AG04450 (cell line): ENCODE measurements at places on chromosomes 11 and 22.
A peak's percentile ranks its signal among the peaks of the same experiment; 100 is the strongest.

GRCh38 chr11:120554766-120555432, 43.4 kb downstream of the GRIK4 start:
- DNase-seq = peak; percentile 26

DNA sequence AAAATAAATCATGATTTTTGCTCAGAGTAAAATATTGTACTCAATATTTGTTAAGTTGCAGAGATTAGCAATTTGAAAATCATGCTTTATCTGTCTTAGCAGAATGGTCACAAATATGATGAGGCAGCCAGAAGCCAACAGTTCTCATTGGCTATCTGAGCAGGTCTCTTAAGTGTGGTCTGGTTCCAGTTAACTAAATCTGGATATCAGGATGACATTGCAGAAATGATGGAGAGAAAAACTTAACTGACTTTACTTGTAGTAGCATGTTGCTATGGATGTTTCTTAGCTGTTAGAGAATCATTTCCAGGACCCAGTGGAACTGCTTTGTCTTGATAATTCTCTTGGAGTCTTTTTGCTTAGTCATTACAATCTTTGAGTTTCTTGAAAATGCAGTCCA, 1070.3 kb downstream of the JRKL start:
- DNase-seq = no peak

DNA sequence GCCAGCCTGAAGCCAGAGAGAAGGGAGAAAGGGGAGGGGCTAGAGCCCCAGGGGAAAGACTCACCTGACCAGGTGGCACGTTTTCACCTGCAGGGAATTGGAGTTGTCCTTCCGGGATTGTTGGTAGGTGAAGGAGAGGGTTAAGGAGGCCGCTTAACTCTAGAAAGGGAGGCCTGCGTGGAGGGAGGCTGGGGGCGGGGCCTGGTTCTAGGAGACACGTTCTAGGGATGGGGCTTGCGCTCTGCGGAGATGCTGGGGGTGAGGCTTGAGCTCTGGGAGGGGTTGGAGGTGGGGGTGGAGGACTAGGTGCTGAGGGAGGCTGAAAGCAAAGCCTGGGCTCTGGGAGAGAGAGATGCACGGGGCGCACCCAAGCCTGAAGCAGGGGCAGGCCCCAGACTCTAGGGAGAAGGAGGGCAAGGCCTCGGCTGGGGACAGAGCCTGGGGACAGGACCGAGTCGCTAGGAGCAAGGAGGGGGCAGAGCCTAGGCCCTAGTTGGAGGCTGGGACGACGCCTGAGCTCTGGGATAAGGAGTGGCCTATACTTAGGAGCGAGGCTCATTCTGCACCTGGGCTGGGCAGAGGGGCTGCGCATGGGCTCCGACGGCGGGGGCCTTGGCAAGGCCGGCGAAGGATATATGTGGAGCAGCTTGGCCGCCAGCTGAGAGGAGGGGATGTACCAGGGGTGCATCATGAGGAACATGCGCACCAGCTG, 2.4 kb downstream of the RASGRP2 start:
- DNase-seq = no peak

DNA sequence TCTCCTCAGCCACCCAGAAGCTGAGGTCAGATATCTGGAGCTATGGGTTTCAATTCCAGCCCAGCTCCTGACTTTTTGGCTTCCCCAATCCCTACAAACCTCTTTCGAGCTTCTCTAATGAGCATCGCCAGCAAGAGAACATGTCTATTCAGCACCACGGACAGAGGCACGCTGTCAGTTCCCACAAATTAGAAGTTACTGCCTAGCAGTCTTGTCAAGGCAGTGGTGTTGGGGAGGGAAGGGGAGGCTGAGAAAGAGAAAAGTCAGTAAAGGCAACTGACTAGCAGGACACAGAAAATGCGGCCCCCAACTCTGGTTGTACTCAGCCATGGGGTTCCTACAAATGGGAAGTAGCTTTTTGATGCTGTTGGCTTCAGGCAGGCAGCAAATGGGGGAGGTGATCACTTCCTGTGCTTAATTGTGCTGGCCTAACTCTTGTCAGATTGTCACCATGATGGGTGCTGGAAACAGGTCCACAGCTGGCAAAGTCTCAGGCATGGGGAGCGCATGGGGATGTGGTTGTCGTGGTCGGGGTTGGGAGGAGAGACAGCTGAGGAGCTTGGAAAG, 205.9 kb downstream of the ST3GAL4 start:
- DNase-seq = peak; percentile 45
